ENCODE measurements at places on chromosomes 7 and 10. TPM values are rescaled to one million over a fixed set of nuclear protein-coding genes. Genes with fewer than 3 reads are reported as not detected.

DNA sequence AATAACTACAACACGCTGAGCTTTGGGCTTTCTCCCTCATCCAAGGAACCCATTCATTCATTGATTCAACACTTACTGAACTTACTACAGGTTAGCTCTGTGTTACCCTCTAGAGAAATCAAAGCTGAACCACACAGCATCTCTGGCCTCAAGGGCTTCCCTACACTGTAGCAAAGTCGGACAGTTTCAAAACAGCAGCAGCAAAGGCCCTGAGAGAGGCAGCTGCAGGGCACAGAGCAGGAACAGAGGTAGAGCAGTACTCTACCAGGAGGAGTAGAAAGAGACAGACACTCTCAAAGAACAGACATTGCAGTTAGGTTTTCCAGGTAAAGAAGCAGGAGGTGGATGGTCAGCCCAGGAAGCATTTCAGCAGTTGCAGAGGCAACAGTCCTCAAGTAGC is 16.1 kb downstream of the DOCK4 start:
- H3K27me3 ChIP-seq, result peaks cover 39% of the 10 kb centered on the region
- no peak overlapping the region for H3K4me3 ChIP-seq
- H3K27ac ChIP-seq, result no peak overlapping the region
- H3K36me3 ChIP-seq, result no peaks in the 10 kb centered on the region
- no peak for DNase-seq

GRCh38 chr7:66140924-66141323 is 26.3 kb downstream of the CRCP start:
- H3K4me3 ChIP-seq, result no peak overlapping the region
- no peak overlapping the region for H3K27ac ChIP-seq
- no peaks in the 10 kb centered on the region for H3K4me1 ChIP-seq
- no peak for DNase-seq

- no peak overlapping the region for H3K4me3 ChIP-seq
- peak overlapping the region; percentile 64 for H3K27ac ChIP-seq
- no peak for DNase-seq
- H3K4me1 ChIP-seq, result peaks cover 31% of the 10 kb centered on the region
These were observed 29.3 kb upstream of the PDCD4 start for GRCh38 chr10:110842326-110842904.

DNA sequence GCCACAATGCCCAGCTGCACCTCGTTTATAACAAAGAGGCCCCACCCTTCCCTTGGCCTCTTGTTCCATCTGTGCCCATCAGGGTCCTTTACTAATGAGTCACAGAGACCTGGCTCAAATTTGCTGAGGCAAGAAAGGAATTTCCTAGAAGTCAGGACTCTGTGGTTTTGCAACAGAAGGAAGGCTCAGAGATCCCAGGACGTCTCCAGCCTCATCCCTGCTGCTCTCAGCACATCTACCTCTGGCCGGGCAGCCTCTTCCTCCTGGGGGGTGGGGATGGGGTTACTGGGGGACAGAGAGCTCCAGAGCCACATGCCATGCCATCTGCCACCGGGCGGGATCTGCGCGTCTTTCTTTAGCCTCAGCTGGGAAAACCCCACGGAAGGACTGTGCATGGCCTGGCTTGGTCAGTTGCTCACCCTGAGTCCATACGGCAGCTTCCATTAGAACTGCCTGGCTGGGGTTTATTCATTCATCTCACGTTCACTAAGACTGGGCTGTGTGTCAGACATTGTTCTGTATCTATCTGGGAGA is 41.9 kb upstream of the PSMG3 start:
- no peak for DNase-seq
- H3K4me1 ChIP-seq, result no peaks in the 10 kb centered on the region
- H3K36me3 ChIP-seq, result no peaks in the 10 kb centered on the region
- no peak overlapping the region for H3K4me3 ChIP-seq

DNA sequence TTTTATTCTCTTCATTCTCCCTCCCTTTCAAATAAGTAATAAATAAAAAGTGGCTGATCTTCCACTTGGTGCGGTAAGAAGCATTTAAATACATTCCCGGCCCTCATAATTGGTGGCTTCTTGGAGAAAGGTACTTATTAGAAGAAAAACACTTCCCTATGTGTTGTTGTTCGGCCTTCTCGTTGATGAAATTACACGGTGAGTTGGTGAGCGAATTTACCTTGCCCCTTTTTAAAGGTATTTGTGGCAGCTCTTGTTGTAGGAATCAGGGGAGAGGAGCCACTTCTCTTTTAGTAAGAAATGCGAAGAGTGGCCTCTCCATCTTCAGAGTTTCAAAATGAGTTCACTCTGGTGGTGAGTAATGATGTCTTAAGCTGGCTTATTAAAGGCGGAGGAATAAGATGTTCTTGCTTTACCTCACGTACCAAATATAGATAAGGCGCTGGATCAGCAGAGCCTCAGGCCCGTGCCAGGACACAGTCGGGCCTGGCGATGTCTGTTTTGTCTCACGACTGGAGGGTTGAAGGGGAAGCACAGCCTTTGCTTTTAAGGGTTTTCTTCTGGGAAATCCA is 135.9 kb downstream of the CUX1 start:
- no peak for DNase-seq
- no peaks in the 10 kb centered on the region for H3K36me3 ChIP-seq
- H3K27me3 ChIP-seq, result no peaks in the 10 kb centered on the region
- H3K4me3 ChIP-seq, result no peak overlapping the region
- H3K4me1 ChIP-seq, result peaks cover 12% of the 10 kb centered on the region
- no peak overlapping the region for H3K27ac ChIP-seq

DNA sequence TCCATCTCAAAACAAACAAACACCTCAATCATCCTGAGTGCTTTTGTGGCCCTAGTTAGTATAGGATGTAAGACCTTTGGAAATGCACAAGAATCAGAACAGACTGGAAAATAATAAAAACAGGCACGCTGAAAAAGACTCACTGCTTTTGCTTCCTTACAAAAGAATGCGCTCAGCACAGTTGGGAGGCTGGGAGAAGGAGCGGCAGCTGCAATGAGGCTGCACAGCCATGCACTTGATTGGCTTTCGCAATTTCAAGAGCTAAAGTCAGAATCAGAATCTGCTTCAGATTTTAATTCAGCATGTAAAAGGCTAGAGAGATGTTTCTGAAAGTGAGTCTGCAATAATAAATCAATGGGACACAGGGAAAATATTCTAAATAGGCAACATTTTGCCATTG is 97.2 kb downstream of the FRMD4A start:
- no peak for DNase-seq
- H3K4me1 ChIP-seq, result peaks cover 4% of the 10 kb centered on the region
- no peak overlapping the region for H3K27ac ChIP-seq
- no peaks in the 10 kb centered on the region for H3K36me3 ChIP-seq

The SLC18A3 gene
- not detected for total RNA-seq

- no peak overlapping the region for H3K4me3 ChIP-seq
- H3K36me3 ChIP-seq, result no peaks in the 10 kb centered on the region
- no peak for DNase-seq
- H3K27ac ChIP-seq, result no peak overlapping the region
- H3K4me1 ChIP-seq, result peaks cover 5% of the 10 kb centered on the region
- H3K27me3 ChIP-seq, result peaks cover 6% of the 10 kb centered on the region
These were observed 40.8 kb upstream of the HECW1 start for GRCh38 chr7:43071604-43072003.

DNA sequence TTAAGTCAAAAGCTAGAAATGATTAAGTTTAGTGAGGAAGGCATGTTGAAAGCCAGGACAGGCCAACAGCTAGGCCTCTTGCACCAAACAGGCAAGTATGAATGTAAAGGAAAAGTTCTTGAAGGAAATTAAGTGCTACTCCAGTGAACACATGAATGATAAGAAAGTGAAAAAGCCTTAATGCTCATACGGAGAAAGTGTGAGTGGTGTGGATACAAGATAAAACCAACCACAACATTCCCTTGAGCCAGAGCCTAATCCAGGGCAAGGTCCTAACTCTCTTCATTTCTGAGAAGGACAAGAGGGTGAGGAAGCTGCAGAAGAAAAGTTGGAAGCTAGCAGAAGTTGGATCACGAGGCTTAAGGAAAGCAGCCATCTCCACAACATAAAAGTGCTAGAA is 53.0 kb downstream of the DNAJC1 start:
- no peaks in the 10 kb centered on the region for H3K36me3 ChIP-seq
- H3K27me3 ChIP-seq, result no peaks in the 10 kb centered on the region
- H3K27ac ChIP-seq, result no peak overlapping the region
- H3K4me3 ChIP-seq, result no peak overlapping the region

The MMD2 gene
- not detected for total RNA-seq

DNA sequence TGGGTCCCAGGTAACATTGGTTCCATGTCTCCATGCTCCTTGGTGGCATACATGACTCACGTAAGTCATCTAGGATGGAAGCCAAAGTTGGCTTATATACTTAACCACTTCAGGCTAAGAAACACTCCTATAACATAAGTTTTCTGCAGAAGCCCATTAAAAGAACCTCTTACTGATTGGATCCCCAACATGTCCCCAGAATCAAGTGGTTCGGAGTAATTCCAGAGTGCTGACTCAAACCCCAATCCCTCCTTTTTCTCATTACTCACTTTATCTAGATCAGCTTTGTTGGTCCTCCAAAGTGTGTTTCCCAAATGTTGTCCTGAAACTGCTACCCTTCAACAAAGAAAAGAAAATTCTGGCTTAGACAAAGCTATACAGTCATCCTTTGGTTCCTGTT is 10.1 kb upstream of the ATOH7 start:
- H3K4me1 ChIP-seq, result no peaks in the 10 kb centered on the region
- H3K27me3 ChIP-seq, result no peaks in the 10 kb centered on the region

The FAM237B gene
- not detected for total RNA-seq

DNA sequence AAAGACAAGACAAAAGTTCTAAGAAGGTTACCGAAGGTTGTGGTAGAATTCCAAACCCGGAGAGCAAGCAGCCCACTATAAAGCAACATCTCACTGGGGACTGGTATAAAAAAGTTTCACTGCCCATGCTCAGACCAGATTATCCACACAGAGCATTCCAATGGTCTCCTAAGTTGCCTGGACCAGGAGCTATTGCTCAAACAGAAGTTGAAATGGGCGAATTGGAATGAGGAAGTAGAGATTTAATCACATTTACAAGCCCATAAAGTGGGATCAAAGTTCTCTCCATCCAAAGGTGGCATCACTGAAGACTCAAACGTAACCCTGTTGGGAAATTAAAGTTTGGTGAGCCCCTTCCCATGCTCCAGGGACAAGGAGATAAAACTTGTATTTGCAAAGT is 19.8 kb downstream of the OR2F1 start:
- no peak for DNase-seq
- H3K4me1 ChIP-seq, result no peaks in the 10 kb centered on the region
- peaks cover 10% of the 10 kb centered on the region for H3K27me3 ChIP-seq
- no peak overlapping the region for H3K4me3 ChIP-seq
- no peak overlapping the region for H3K27ac ChIP-seq

DNA sequence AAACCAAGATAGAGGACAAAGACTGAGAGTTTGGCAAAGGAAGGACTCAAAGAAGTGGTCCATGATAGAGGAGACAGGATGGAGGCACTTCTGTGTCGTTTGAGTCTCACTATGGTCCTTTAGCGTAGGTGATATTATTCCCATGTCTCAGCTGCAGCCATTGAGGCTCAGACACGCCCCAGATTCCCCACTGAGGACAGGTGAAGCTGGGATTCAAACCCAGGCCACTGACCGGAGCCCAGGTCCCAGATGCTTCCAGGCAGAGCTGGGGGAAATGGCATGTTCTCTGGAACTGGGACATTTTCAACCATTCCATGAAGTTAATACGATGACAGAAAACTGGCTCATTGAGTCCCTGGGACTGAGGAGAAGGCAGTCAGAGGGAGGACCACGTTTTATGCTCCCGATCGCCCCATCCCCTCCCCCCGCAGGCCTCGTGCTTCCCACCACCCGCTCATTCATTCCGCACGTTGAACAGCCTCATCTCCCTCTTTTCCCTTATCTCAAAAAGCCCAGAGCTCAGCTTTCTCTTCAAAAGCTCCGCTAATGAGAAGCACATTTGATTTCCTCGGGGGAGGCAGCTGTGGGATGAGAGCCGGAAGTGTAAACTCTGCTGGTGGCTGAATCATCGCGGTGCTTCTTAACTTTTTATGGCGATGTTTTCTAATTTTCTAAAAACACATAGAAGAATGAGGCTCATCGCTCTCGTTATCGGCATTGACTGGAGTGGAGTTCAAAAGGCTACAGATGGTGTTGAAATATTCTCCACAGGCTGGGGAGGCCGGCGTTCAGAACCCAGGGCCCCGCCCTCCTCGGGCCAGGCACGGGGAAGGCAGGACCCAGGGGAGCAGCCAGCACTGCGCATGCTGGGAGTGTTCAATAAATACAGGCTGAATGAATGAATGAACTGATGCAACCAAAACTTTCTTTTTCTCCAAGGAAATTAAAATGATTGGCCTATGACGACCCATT is 64.0 kb downstream of the OAT start:
- H3K27ac ChIP-seq, result peak overlapping the region; percentile 66
- H3K27me3 ChIP-seq, result peaks cover 13% of the 10 kb centered on the region

GRCh38 chr7:35286986-35287385 is 33.1 kb upstream of the TBX20 start:
- no peak for DNase-seq
- no peaks in the 10 kb centered on the region for H3K36me3 ChIP-seq
- peaks cover 22% of the 10 kb centered on the region for H3K27me3 ChIP-seq
- H3K4me3 ChIP-seq, result no peak overlapping the region
- no peak overlapping the region for H3K27ac ChIP-seq

DNA sequence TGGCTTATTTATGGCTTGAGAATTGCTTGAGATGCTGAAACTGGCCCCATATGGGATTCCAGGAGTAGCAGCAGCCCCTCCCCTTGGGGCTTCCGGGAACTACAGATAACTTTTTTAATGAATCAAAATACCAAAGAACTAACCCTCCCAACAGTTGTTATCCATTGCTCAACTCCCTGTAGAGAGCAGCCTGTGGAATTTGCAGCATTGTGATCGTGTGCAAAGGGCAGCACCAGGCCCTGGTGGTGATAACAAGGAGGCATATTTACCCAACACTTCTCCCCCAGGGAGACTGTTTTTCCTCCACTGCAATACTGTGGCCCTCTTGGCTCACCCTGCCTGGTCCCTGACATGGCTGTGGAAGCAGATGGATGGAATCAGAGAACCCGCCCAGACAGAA is 196.2 kb downstream of the PLXNA4 start:
- peaks cover 37% of the 10 kb centered on the region for H3K27me3 ChIP-seq
- H3K27ac ChIP-seq, result no peak overlapping the region
- DNase-seq, result no peak
- no peaks in the 10 kb centered on the region for H3K4me1 ChIP-seq
- no peaks in the 10 kb centered on the region for H3K36me3 ChIP-seq
- no peak overlapping the region for H3K4me3 ChIP-seq

The TNPO3 gene
- 51.9 TPM for total RNA-seq

- H3K4me1 ChIP-seq, result peaks cover 4% of the 10 kb centered on the region
- DNase-seq, result no peak
- H3K27me3 ChIP-seq, result peaks cover 38% of the 10 kb centered on the region
- H3K4me3 ChIP-seq, result no peak overlapping the region
These were observed 36.1 kb upstream of the CCNY start for GRCh38 chr10:35300063-35300699.

The MRLN gene
- not detected for total RNA-seq

The LAMB1 gene
- not detected for total RNA-seq

GRCh38 chr7:52958621-52959140 is 76.8 kb upstream of the POM121L12 start:
- H3K4me3 ChIP-seq, result no peak overlapping the region
- no peaks in the 10 kb centered on the region for H3K36me3 ChIP-seq
- no peak for DNase-seq
- no peak overlapping the region for H3K27ac ChIP-seq
- H3K4me1 ChIP-seq, result no peaks in the 10 kb centered on the region

The TMEM106B gene
- 23.0 TPM for total RNA-seq

Data from activated CD8-positive, alpha-beta memory T cell treated with anti-CD3 and anti-CD28 coated beads, Interleukin-2, amount 10 ng/mL, durations not matched to agents 7 days and 5 days (primary cell).